ENCODE measurements at places on chromosomes 12 and 14.

- no peak for DNase-seq
Measured at GRCh38 chr14:92607702-92608429, 94.3 kb downstream of the RIN3 start.

- DNase-seq = no peak
Measured at GRCh38 chr14:56217380-56218045, 99.3 kb downstream of the PELI2 start.

GRCh38 chr12:88951177-88951576 lies 370.9 kb upstream of the KITLG start:
- no peak for DNase-seq

DNA sequence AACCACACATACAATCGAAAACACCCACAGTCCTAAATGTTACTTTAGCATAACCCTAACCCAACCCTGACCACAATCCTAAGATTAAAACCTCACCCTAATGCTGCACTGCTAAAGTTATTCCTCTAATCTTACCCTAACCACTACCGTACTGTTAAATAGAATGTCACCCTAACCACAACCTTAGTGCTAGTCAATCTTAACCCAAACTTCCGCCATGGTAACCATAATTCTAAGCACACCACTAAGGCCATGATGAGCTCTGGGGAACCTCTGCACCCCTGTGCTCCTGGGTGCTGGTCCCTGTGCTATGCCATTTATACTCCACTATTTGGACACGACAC lies 38.0 kb downstream of the LTBP2 start:
- DNase-seq = no peak

DNA sequence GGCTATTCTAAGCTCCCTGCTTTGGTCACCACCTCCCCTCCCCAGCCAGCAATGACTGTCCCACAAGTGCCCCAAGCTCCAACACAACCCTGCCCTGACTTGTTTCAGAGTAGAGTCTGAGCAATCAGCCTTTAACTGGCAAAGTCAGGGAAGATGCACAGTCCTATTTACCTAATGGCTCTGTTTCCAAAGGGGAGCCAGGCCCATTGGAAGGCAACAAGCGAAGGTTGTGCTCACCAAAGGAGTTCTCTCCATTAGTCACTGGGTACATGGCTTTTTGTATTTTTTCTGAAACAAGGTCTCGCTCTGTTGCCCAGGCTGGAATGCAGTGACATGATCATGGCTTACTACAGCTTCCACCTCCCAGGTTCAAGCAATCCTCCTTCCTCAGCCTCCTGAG lies 267.1 kb upstream of the CRY1 start:
- no peak for DNase-seq

GRCh38 chr12:46524778-46525177 lies 152.2 kb upstream of the SLC38A2 start:
- DNase-seq = no peak

GRCh38 chr12:87982208-87982607 lies 47.0 kb downstream of the C12orf50 start:
- DNase-seq = no peak

GRCh38 chr12:116266168-116266601 lies 11.3 kb downstream of the MED13L start:
- DNase-seq = no peak

DNA sequence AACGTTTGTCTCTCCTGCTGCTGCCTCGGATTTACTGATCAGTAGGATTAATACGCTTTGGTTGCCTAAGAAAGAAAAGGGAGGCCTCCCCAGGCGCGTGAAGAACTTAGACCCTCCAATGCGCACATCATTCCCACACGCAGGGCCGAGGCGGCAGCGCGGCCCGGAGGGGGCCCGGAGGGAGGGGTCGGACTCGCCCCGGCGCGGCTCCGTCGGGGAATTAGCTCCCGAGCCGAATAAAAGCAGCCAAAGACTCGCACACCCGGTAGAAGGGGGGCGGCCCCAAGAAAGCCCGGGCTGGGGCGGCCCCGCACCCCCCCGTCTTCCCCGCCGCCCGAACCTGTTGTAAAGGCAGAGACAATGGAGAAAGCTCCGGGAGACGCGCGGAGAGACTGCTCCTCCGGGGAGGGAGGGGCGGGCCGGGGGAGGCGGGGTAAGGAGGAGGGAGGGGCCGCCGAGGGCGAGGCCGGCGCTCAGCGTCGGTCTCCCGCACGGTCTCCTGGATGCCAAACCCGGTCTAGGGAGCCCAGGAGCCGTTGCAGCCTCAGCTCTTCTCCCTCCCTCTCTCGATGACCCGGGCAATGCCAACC lies at the start of gene NELL2:
Gene NELL2, minus strand, starts transcription at position 362 of the 590 bp plus-strand sequence. CDS start 446 bp downstream, outside the sequence.
- peak; percentile 68 for DNase-seq
